ENCODE measurements at places on chromosomes 7 and 10.

- DNase-seq, result no peak
These were observed 147.2 kb downstream of the MYOF start for GRCh38 chr10:93334901-93335327.

DNA sequence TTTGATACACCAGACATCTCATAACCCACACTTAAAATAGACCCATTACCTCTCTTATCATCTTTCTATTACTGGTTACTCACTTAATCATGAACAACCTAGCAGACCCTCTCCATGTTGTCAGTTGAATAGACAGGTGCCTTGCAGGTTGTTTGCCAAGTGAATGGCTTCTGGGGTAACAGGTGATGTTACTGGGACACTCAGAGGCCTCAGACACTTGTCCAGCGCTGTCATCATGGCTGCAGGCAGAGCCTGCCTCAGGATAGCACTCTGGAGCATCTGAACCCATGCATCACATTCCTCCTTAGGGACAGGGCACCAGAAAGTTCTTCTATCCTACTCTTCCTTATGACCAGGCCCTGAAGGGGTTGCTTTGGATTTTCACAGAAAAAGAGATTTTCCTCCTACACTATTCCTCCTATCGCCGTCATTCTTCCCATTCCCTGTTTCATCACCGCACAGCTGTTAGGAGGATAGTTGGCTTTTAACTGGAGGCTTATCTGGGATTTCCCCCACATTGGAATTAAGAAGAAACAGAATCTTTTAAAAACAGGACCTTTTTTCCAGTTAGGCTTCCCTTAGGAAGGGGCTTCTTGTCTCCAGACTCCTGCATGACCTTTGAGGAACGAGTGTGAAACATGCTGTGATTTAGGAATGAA is 182.1 kb downstream of the VTI1A start:
- no peak for DNase-seq

DNA sequence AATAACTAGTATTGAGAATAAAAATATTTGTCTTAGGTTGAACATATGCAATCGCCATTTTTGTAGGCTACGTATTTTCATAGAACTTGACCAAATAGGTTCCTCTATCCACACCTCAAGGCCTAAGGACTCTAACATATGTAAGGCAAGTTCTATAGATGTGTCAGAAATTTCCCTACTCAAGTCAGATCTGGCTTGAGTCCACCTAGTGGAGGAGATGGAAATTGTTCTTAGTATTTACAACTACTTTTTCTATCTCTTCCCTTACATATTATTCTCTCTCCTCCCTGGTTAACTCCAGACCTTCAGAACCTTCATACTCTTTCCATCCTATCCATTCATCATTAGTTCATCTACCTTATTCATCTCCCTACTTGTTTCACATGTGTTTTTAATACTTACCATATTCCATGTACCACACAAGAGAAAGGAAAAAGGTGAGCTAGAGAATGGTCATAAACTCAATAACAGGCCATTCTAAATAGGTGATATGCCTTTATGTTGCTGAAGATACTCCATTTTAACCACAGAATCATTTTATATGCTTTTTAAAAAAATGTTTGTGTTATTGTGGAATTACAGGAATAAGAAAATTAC is 174.5 kb upstream of the HDAC9 start:
- no peak for DNase-seq

GRCh38 chr10:113047963-113048781 is 98.1 kb downstream of the TCF7L2 start:
- no peak for DNase-seq

- no peak for DNase-seq
These were observed 835 bp upstream of the COL28A1 start for GRCh38 chr7:7536396-7537019.

DNA sequence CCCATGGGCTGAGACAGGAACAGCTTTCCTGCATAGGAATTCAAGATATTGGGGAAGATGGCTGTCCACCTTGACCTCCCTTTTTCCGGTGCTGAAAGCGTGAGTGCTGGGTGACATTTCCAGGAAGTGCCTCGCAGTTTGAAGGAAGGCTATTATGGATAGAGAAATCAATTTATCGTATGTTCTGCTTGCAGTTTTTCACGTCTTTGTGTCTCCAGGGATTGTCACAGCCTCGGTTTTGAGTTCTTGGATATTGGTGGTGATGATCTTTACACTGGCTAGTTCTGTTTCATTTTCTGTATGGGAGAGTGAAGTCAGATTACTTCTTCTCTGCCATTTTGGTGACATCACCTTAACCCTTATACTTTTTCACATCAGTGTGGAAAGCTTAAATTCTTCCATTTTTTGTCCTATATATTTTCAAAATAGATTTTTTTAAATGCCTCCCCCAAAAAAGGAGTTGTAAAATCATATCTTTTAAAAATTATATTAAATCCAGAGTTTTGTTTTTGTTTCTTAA is 102.5 kb upstream of the APBB1IP start:
- DNase-seq, result no peak

DNA sequence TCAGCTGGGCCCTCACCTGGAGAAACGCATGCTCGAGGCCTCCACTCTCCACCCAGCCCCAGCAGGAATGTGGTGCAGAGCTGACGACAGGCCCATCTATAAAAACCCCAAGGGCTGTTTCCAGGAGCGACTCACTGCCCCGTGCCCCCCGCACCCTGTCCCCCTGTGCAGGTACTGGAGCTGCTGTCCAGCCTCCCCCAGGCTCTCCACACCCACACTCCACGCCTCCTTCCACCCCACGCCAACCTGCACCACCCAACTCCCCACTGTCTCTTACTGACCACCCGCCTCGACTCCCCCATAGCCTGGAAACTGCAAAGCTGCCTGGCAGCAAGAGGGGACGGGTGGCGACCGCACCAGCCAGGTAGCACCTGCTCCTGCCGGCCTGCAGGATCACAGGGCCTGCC is 43.3 kb downstream of the DIP2C start:
- DNase-seq, result no peak

DNA sequence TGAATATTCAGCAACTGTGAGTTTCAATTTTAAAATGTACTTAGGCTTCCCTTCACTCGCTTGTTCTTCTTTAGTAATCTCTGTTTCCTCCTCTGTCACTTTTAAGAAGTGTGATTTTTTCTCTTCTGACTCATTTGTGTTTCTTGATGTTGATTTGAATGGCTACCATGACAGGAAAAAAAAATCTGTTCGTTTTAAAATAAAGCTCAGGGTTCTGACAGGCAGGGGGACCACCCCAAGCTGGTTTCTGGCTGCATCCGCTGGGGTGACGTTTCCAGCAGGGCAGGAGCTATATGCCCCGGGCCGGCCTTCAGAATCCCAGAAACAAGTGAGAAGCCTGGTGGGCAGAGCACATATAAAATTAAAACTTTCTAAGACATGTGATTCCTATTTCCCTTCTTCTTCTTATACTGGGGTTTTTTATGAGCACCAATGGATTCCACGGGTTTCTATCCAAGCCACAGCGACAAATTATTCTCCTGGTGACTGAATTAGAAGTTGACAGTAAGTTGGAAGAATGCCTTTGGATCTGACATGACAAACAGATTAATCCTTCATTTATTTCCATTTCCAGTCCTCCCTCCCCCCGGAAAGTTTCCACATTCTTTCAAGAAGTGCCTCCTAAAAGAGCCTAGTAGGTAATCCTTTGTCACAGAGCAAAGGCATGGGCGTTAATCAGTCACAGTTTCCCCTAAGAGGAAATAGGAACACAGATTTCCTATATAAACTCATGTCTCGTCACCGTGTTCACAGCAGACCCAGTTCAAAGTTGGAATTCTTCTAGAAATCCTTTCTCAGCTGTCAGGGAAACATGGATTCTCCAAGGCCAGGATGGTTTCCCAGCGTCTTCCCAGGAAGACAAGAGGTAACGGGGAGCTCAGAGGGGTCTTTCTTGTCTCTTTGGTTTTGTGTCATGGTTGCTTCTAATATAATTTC is 79.9 kb downstream of the PTPRE start:
- no peak for DNase-seq

DNA sequence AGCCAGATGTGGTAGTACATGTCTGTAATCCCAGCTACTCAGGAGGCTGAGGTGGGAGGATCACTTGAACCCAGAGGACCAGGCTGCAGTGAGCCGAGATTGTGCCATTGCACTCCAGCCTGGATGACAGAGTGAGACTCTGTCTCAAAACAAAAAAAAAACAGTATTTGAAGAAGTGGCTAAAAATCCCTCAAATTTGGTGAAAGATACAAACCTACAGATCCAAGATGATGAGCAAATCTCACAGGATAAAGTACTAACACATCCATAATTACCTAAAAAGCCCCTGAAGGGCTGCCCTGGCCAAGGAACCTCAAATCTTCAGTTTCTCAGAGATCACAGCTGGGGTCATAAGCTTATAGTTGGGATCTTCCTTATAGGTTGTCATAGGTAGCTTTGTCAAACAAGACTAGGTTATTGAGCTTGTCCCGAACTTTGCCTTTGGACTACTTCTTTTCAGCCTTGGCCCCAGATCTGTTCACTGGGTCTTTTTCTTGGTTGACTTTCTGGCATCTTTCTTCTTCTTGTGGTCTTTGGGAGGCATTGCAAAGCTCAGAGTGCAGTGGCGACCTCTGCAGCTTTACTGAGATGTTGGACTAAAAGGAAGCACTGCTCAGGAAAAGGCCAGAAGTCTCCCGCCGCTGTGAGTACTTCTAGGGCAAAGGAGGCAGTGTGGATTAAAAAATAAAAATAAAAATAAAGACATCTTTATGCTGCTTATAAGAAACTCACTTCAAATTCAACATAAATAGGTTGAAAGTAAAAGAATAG is 28.6 kb upstream of the SAR1A start:
- no peak for DNase-seq

GRCh38 chr10:97116462-97117162 is 69.1 kb downstream of the SLIT1 start:
- DNase-seq, result no peak

- peak; percentile 84 for DNase-seq
These were observed at the start of gene SUFU for GRCh38 chr10:102503264-102504178. Gene SUFU, plus strand, starts transcription at chr10:102503972. Its CDS starts 181 bp downstream, at chr10:102504153.

DNA sequence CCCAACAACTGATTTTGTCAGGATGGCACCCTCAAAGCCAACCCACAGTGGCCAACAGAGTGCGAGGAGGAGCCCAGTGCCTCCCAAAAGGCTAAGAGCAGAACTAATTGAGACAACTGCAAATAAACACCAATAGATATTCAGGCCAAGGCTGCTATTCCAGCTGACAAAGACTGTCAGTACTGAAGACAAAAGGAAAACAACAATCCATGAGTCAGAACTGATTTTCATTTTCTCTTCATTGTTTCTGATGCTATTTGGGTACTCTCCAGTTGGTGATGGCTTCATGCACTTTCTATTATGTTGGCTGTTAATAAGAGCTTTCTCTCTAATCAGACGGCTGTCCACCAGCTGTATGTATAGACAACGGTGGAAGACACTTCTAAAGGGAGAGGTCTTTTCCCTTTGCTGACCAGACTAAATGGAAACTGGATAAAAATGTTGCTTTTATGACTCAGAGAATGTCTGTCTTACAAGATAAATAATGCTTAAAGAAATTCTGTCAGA is 515.9 kb downstream of the PARD3 start:
- no peak for DNase-seq

DNA sequence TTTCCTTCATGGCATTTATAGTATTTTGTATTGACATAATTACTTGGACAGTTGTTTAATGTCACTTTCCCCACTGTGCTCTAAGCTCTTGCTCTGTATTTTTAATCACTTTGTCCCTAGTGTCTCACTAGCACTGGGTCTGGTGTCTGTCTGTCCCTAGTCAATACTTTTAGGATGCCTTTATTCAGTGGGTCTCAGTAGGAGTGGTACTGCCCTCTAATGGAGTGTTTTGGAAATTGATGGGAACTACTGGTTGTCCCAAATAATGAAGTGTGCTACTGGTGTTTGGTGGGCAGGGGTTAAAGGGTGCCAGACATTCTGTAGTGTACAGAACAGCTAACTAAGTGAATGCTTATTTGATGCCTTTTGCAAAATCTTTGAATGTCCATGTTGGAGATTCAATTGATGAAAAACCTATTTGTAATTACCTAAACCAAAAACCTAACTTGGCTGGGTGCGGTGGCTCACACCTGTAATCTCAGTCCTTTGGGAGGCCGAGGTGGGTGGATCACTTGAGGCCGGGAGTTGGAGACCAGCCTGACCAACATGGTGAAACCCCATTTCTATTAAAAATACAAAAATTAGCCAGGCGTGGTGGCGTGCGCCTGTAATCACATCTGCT is 33.3 kb downstream of the CDK14 start:
- DNase-seq, result no peak

GRCh38 chr10:60958892-60959601 is 15.1 kb upstream of the RHOBTB1 start:
- DNase-seq, result no peak

All from SIG-M5 (cell line).